Effector CD8-positive, alpha-beta T cell (primary cell): ENCODE measurements at places on chromosomes 6 and 20.

DNA sequence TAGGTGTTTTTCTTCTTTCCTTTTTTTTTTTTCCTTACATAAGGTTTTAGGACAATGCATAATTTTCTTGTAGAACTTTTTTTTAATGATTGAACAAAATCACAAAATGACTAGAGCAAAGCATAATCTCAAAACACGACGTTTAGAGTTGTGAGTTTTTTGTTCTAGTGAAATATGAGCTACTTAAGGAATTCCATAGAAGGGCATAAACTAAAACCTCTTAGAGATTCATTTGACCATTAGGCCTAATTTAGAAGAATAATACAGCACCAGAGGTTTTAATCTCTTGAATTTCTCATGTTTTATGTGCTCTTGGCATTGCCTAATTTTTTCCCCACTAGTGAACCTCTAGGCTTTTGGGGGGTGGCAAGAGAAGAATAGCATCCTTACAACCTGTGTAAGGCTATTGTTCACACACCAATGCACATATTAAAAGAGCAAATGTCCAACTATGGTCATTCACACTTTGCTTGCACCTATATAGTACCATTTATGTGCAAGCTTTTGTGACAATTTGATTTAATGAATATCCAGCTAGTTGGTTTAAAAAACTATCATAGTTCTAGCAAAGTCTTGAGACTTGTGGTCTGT lies 44.6 kb downstream of the HMGN3 start:
- DNase-seq, result no peak

DNA sequence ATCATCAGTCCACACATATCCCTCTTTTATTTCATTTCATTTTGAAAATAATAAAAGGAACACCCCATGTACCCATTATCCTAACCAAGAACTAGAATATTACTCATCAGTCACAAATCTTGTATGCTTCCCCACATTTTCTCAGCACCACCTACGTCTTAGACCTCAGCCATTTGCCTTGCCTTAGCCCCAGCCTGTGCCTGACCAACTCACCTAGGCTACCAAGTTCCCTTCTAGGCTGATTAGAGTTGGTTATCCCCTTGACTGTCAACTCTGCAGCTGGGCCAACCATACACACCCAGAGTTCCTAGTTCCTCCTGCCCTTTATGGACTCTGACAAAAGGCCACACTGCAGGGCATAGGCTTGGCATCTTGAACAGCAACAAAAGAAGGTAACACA lies 33.4 kb upstream of the IPCEF1 start:
- no peak for DNase-seq

GRCh38 chr6:125519367-125519766 lies 217.6 kb upstream of the HDDC2 start:
- no peak for DNase-seq

- DNase-seq, result no peak
These were observed 796 bp downstream of the HLA-DQB1 start for GRCh38 chr6:32665661-32666060.

DNA sequence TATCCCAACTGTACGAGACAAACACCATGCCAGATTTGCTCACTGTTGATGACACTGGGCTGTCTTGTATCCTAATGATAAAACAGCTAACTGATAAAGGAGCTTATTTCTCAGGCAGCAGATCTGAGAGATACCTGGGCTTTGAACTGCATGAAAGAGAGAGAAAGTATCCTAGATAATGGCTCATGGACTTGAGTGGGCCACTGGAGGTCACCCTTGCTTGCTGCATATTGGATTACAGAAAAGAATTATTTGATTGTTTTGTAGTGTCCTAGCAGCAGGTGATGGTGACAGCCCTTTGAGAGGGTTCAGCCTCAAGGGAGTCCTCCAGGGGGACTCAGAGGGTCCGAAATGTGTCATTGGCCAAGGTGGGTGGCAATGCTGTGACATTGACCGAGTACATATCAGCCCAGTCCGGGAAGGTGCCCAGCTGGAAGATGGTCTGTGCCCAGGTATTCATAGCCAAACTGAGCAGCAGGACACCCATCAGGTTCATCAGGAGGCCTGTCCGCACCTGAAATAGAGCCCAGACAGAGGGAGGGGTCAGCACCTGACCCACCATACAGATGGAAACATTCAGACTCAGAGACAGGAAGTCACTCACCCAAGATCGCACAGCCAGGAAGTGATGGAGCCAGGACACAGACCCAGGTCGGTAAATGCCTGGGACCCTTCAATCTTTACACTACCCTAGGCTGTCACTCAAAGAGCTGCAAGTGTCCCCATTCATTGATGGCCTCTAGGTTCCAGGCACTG lies 9.4 kb upstream of the OCSTAMP start:
- DNase-seq, result no peak

- DNase-seq, result no peak
These were observed 16.0 kb upstream of the FBXO30 start for GRCh38 chr6:145830612-145831011.

DNA sequence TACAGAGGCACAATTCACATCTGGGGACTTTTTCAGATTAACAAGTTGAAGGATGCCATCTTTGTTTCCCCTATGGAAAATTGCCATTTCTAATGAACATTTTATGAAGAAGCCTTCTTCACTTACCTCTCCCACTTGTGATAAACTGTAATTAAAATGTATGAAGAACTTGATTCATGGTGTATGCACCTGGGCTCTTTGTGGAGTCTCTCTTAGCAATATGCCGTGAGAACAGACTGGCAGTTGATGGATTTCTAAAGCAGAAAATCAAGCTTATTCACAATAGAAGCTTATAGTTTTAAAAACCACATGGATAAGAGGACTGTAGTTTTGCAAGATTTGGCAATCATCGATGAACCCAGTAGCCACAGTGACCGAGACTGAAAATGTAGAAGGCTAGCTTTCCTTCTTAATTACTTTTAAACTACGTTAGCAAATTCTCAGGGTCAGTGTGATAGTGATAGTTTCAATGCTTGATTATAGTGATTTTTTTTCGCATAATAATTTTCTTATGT lies 270.6 kb downstream of the PRL start:
- DNase-seq, result no peak

GRCh38 chr20:34615477-34615876 lies 57.0 kb downstream of the MAP1LC3A start:
- no peak for DNase-seq

GRCh38 chr6:259901-260508 lies 32.3 kb upstream of the DUSP22 start:
- no peak for DNase-seq

- no peak for DNase-seq
These were observed 119.4 kb downstream of the NCOA3 start for GRCh38 chr20:47620808-47621805.

GRCh38 chr6:1184318-1184717 lies 127.6 kb upstream of the FOXQ1 start:
- no peak for DNase-seq

DNA sequence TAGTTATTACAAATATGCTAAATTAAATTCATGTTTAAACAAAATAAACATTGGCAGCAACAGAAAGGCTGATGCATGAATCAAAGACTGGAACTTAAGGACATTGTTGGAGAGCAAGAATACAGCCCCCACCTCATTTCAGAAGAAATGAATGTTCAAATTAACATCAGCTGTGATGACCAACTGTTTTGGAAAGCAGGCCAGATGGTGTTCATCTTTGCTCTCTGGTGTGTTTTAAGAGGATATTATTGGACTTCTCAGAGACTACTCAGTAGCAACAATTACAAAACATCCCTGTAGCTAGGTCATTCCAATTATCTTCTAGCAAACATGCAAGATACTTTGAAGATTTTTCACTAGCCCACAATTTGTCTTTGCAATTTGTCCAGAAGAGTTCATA lies 118.6 kb upstream of the DOK5 start:
- DNase-seq, result no peak

DNA sequence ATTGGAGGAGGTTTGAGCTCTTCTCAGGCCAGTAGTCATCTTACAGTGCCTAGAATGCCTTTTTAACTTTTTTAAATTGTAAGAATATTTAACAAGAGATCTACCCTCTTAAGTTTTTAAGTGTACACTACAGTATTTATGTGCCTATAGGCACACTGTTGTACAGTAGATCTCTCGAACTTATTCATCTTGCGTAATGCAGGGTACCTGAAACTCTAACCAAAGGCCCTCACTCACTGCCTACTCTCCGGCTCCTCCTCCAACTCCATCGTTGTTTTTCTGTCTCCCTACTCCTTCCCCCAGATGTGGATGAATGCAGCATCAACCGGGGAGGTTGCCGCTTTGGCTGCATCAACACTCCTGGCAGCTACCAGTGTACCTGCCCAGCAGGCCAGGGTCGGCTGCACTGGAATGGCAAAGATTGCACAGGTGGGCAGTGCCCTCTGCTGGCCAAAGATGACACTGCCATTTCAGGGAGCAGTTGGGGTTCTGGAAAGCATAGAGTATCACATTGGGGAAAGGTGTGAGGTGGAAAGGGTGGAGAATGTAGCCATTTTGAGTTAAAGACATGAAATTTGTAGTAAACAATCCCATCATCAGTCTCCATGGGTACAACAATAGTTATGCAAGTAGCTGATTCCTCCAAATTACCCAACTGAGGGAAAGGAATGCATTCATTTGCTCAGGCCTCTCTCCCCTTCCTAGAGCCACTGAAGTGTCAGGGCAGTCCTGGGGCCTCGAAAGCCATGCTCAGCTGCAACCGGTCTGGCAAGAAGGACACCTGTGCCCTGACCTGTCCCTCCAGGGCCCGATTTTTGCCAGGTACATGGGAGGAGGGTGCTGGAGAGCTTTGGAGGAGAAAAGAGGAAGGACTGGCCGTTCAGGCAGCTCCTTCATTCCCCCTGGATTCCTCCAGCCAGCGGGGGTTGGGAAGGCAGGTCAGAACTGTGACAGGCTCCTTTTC lies 18.4 kb upstream of the ZNF76 start:
- DNase-seq, result peak; percentile 56

DNA sequence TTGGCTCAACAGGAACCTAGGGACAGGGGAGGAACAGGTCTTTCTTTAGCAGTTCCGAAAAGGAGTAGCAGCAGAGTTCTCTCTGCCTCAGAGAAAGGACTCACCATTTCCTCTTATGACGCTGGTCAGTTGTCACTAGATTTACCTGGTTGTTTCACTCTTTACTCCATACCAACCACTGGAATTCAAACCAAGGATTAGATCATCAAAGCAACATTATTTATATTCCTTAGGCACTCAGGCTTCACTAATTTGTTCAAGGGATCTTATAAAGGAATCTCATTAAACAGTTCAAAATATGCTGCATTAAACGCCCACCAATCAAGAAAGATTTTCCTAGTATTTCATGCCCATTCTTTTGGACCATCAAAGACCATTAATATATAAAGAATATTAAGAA lies 1129.5 kb upstream of the MAP3K7 start:
- no peak for DNase-seq

GRCh38 chr6:43862925-43863324 lies 92.9 kb downstream of the VEGFA start:
- DNase-seq, result no peak

DNA sequence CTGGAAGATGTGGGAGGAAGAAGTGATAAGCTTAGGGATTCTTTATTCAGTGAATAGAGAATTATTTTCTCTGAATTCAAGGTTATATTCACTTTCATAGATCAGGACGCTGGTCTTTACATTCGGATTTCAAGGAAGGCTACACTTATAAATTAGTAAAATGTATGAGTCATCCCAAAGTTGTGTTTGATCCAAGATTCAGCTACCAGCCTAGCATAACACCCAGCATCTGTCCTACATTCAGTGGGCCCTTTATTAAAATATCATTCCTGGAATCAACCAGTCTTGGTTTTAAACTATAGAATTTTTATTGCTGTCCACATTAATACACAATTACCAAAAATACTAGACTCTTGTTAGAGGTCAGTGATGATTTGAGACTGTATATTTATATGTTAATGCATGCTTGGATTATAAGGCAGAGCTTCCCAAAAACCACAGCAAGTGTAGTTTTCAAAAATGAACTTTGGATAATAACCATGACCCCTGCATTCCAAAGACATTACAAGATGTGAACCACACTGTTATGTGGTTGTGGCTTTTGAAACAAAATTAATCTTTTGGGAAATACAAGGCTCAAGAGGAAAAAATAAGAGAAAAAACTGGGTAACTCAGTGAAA lies 210.7 kb upstream of the CNR1 start:
- DNase-seq, result no peak

DNA sequence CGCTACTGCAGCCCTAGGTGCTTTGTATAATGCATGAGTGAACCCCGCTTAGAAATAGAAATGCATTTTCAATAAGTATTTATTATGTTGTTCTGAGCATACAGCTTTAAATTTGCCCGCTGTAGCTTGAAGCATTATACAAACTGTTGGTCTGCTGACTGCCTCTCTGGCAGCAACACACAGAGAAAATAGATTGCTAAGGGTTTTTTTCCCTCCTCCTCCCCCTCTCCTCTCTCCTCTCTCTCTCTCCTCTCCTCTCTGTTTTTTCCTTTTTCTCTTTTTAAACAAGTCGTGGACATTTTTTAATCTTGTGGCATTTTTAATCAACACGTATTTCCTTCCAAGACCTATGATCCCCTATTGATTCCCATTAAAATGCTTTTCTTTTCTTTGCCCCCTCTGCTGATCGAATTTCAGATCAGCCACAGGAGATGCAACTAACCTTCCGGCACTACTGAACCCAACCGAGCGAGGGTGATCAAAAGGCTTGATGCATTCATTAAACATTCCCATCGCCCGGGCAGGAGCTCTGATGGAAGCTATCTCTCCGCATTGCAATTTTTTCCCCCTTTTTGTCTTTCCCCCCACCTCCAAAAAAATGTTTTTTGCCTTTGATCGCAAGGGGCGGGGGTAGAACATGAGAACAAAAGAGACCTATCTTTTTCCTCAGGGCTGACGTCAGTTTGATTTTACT lies 90.7 kb upstream of the ARID1B start:
- no peak for DNase-seq

DNA sequence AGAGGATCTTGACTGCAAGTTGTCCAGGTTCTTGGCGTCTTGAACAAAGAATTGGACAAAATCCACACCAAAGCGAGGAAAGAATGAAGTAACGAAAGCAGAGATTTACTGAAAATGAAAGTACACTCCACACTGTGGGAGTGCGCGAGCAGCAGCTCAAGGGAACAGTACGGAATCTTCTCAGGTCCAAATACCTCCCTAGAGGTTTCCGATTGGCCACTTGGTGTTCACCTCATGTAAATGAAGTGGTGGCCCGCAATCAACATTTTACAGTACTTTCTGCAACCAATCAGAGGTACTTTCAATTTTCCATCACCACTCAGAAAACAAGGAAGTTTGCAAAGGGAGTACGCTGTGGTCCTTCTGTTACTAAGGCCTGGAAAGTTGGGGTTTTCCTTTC lies 122.4 kb downstream of the PTPRK start:
- no peak for DNase-seq

DNA sequence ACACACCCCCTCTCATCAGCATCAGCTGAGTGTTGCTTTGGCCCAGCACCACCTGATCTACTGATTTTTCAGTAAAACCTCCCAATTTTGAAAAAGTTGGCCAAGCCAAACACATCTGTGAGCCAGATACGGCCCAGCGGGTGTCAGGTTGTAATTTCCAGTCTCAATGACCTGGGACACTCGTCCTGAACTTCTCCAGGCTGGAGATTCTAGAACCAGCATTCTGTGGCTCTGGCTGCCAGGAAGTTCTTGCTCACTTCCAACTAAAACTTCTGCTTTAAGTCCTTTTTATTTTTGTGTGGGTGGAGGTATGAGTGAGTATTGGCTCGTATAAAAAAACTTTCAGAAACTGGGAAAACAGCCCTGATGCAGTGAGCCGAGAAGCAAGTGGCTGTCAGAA lies 5.1 kb downstream of the KIAA1755 start:
- DNase-seq, result no peak

- DNase-seq, result no peak
These were observed 43.4 kb upstream of the SPTLC3 start for GRCh38 chr20:12965212-12965869.
